ENCODE measurements at places on chromosomes 3 and 15. TPM values are rescaled to one million over a fixed set of nuclear protein-coding genes. Genes with fewer than 3 reads are reported as not detected.

DNA sequence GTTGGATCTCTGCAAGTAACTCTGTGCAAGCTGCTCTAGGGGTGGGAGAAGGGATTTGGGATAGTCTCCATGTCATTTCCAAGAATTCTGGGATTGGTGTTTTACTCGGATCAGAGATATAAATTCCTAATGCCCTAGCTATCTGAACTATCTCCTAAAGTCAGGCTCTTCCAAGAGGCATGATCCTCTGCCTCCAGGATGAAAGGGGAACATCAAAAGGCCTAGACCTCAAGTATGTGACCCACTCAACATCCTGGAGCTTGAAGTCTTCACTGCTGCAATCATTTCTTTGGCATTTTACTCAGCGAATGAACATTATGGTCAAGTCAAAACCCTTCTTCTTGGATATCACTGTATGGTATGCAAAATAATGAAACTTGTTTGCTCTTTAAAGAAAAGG, 104.5 kb downstream of the CEMIP start:
- DNase-seq, result no peak

- DNase-seq, result no peak
These were observed 101.5 kb upstream of the MYO5C start for GRCh38 chr15:52397118-52397517.

GRCh38 chr3:196604548-196604947, 34.9 kb upstream of the NRROS start:
- no peak for DNase-seq

DNA sequence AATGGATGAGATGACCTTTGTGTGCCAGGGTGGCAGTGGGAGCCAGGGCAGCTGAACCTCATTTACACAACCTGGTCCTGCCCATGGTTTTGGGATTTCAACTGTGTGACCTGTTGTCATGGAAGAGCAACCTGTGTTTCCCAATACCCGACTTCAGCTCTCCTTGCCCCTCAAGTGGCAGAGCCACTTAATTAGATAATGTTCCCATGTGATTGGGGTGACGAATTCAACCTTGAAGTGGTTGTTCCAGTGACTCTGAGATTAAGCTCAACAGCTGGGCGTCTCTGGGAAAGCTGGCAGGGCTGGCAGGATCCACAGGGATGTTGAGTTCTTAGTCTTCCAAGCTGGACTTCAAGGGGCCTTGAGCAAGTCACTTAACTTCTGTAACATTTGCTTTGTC, 71.0 kb downstream of the THSD4 start:
- no peak for DNase-seq

Gene AKAP13
- 53.4 TPM for total RNA-seq

Gene ZKSCAN7
- total RNA-seq, result 2.9 TPM
